SK-N-DZ (cell line): ENCODE measurements at places on chromosomes 16 and 17.

- no peak for DNase-seq
Measured at GRCh38 chr17:16986391-16986790, 14.5 kb upstream of the TNFRSF13B start.

DNA sequence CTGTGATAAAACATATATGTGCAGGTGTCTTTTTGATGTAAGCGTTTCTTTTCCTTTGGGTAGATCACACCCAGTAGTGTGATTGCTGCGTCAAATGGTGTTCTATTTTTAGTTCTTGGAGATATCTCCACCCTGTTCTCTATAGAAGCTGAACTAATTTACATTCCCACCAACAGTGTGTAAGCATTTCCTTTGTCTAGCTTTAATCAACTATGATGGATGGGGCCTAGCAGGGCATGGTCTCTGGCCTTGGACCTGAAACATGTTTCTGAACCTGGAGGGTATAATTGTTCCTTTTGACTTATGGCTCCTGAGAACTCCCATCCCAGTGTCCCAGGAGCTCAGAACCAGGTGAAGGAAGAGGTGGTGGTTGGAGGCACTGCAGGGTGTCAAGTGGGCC lies 93.9 kb downstream of the HAPSTR1 start:
- DNase-seq: no peak

- no peak for DNase-seq
Measured at GRCh38 chr16:81445966-81446906, 1.6 kb downstream of the CMIP start.

DNA sequence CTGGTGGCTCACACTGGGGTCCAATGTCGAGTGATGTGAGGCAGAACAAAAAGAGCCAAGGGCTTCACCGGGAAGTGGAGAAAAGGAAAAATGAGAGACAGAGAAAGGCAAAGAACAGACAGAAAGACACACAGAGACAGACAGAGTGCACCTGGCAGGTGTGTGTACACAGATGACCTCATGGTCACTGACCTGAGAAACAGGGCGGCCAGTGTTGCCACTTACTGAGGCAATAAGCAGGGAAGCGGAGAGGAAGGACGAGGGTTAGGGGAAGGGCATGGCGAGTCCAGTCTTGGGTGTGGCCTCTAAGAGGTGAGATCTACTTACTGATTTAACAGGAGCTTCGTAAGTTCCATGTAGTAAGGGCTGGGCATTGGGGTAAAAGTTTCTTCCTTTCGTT lies 7.5 kb downstream of the GINS2 start:
- DNase-seq: no peak

DNA sequence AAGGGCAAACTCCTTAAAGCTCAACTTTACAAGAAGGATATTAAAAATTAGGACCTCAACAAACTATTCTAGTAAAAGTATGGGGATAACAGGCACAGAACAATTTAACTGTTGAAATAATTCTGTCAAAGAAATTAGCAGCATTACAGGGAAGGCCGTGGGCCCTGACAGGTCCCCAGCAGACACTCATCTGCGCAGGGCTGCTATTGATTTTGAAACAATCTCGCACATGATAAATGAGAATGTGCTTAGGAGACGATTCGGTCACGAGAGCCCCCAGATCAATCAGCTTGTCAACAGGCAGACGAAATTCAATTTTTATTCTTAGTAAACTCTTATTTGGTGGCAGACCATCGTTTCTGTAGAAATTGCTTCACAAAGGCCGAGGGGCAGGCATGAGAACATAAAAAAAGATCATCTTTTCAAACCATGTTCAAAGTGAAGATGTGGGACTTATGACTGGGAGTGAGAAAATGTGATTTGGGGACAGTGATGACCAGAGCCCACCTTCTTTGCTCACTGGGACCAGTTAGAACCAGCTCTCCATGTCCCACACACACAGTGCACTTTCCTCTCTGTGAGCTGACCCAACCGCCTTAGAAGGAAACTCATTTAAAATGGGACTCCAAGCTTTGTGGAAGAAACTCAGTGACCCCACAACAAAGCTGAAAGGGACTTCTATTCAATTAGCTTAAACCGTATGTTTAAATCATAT lies 654.5 kb downstream of the TOX3 start:
- DNase-seq: no peak

DNA sequence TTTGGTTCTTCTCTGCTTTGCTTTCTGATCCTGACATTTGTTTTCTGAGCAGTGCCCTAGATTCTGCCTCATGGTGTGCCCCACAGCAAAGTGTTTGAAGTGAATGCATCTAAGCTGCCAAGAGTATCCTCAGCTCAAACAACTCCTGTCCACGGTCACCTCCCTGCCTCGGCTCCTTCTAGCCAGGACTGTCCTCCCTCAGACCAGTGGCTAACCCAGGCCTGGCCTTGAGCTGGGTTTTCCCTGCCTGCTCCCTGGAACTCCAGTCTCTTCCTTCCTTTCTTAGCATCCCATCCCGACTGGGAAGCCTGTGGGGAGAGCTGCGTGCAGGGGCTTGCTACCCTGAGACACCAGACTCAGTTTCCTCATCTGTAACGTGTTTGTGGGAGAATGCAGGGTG lies 256.5 kb downstream of the GSG1L start:
- no peak for DNase-seq

DNA sequence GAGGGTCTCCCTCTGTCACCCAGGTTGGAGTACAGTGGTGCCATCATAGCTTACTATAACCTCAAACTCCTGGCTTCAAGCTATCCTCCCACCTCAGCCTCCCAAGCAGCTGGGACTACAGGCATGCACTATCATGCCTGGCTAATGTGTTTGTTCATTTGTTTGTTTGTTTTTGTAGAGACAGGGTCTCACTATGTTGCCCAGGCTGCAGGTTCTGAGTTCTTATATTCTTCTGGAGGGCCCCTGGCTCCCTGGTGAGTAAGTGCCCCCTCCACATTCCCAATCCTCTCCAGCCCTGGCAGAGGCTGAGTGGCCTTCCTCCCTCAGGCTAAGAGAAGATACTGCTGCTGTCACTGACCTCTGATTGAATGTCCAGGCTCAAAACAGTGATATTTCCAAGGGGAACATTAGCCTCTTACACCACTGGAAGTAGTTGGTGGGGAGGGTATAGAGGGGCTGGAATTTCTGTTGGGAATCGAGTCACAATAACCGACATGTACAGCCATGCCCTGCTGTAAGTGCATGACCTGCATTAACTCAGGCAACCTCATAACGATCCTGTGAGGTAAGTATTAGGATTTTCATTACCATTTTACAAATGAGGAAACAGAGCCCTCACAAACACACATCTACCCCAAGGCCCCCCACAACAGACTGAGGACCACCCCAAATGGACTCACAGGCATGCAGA lies 2.7 kb upstream of the ETV4 start:
- DNase-seq: no peak

- no peak for DNase-seq
Measured at GRCh38 chr17:5047446-5047845, 12.2 kb upstream of the SLC52A1 start.

GRCh38 chr16:4500272-4500671 lies 24.1 kb downstream of the HMOX2 start:
- DNase-seq: no peak

DNA sequence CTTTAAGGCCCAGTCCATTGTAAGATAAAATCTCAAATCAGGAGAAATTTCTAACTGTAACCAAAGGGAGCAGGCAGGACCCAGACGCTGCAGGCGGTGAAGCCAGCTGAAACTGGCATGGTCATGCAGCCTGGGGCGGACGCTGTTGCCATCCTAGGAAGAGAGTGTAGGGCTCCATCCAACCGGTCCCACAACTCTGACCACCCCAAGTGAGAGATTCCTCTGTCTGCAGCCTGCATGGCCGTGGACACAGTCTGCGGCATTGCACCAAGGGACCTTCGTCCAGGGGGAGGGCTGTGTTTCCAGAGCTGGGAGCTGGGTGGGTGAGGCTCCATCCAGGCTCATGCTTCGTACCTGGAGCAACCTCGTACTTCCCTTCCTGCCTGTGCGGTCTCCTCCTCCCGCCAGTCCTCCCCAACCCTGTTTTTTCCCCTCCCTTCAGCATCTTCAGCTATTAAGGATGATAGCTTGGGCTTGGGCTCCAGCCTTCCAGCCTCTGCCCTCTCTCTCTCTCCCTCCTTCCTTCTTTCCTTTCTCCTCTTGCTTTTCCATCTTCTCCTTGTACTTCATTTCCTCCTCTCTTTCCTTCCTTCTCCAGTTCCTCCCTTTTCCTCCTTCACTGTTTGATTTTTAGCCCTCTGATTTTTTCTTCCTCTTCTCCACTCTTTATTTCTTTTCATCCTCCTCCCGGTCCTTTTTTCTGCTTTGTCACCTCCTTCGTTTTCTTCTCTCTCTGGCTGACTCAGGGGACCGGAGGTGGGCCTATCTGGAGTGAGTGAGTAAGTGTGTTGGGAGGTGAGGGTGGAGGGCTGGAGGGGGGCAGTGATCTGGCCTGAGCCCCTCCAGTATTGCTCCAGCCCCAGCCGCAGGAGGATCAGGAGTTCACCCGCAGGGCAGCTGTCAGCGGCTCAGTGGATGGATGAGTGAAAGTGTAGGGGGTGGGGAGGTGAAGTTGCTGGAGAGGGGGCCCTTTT lies 17.0 kb upstream of the LHX1 start:
- DNase-seq: no peak

DNA sequence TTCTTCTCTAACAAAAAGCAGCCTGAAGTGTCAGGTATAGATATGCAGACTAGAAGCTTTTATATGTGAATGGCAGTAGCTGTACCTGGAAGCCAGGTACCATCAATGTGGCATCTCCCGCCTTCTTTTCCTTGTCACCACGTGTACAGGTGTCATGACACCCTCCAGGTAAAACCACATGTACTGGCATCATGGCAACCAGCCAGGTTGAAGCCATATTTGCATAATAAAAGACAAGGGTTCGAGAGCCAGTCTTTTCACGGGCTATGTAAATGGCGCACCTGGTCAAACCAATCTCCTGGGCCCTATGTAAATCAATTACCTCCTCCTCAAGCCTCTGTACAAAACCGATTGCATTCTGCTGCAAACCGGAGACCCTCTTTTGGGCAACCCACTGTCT lies 541.3 kb downstream of the CDH11 start:
- no peak for DNase-seq

DNA sequence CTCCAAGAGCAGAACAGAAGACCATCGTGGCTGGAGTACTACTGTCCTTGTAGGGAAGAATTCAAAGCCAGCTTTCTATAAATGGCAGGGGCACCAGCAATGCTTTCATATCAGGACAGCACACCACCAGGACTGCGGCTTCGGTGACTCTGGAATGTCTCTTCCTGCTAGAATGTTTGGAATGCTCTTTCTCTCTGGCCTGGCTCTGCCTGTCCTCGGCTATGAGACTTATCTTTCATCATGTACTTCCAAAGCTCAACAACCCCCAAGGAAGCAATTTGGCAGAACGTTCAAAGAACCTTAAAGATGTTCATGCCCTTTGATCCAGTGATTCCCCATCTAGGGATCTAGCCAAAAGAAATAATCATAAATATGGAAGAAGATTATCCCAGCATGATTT lies 52.7 kb upstream of the NOG start:
- no peak for DNase-seq

DNA sequence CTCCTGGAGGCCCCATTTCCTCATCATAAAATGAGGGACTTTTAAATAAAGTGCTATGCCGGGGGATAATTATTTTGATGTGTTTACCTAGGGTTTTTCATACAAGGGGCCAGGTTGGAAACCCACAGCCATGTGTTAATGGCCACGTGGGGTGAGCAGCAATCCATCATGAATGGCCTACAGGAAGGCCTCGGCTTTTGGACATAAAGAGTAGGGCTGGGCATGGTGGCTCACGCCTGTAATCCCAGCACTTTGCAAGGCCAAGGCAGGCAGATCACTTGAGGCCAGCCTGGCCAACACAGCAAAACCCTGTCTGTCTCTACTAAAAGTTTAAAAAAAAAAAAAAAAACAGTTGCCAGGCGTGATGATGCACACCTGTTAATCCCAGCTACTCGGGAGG lies 40.3 kb downstream of the MEAK7 start:
- no peak for DNase-seq

DNA sequence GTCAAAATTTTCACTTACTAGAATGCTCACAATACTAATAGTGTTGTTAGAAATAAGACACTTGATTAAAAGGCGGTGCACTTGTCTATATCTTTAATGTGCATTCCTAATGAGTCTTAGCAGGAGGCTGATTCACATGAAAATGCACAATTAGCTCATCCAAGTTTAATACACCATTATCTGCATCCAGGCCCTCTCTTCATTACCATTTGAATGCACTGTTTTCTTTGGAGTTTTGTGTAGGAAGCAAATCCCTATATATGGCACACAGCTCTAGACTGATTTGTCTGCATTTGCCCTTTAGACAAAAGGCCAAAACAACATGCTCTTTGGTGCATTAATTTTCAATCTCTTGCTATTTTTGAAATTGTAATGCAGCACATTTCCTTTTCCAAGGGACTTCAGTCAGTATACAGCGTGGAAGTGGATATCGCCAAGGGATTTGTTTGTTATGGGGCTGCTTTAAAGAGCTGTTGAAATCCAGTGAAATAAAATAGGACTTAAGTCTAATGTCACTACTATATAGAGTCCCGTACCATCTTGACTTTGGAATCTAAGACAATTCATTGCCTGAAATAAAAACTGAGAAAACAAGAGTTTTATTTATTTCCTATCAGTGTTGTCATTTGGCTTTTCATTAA lies 257.6 kb upstream of the CPHXL start:
- DNase-seq: no peak

DNA sequence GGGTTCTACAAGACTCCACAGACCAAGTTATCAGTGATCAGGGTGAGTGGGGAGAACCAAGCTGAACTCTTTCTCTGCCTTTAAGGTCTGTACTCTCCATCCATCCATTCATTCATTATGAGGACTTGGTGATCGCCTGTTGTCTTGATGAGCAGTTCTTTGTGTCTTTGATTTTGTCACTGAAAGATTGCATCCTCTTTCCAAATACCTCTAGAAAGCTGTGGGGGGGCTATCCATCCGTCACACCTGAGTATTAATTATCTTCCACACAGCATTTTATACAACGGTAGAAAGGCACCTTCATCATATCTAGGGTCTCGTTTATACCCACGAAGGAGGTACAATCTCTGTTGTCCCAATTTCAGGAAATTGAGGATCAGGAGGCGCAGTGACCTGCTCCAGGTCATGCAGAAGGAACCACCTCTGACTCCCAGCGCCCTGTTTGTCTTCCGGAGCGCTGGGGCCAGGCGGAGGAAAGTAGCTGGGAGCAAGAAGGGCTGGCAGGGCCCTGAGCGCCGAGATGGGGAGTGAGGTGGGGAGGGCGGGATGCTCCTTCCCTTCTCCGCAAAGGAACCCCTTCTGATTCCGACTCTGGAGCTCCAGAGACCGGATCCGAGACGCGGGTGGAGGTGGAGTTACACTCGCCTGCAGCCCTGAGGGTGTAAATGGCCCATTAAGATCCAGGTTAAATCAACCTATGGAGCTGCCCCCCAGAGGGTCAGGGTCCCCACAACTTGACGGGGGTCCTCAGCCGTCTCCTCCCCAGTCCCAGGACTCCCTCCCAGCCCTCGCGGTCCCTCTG lies 605 bp upstream of the ABAT start:
- no peak for DNase-seq

DNA sequence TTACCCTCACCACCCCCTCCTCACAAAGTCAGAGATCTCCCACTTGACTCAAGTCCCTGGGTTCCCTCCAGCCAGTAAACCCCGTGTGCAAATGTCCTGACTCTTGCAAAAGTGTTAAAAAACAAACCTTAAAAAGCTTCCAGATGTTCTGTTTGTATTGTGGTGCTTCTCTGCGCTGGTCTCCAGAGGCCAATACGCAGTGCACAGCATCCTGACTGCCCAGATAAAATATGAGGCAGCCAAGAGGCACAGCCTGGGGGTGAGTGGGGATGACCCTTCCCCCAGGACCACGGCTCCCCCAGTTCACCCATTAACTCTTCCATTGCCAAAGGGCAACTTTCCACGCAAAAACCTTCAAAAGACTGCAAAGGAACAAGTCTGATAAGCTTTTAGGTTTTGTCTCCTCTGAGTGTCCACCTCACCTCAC lies 291.8 kb downstream of the SOX9 start:
- no peak for DNase-seq
